H7 (cell line): ENCODE measurements at places on chromosomes 2 and 18. TPM values are rescaled to one million over a fixed set of nuclear protein-coding genes. Genes with fewer than 3 reads are reported as not detected.
A peak's percentile ranks its signal among the peaks of the same experiment; 100 is the strongest.

The CDH2 gene
- 101 and 106 TPM in 2 replicates for total RNA-seq

DNA sequence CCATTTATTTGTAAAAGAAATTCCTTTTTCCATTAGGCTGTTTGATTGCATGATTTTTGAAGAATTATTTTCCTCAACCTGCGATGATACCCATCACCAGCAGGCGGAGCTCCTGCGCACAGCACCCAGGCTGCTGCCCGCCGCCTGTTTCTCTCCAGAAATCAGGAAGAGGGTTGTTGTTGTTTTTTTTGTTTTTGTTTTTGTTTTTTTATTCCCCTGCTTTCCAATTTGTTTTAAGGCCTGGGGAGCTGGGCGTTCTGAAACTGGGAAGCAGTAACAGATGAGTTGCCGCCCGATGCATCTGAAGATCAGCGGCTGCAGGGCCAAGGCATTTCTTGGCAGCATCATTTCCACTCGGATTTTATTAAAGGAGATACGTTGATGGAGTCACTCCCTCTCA is 132.1 kb downstream of the MBP start:
- DNase-seq = peak; percentile 88

DNA sequence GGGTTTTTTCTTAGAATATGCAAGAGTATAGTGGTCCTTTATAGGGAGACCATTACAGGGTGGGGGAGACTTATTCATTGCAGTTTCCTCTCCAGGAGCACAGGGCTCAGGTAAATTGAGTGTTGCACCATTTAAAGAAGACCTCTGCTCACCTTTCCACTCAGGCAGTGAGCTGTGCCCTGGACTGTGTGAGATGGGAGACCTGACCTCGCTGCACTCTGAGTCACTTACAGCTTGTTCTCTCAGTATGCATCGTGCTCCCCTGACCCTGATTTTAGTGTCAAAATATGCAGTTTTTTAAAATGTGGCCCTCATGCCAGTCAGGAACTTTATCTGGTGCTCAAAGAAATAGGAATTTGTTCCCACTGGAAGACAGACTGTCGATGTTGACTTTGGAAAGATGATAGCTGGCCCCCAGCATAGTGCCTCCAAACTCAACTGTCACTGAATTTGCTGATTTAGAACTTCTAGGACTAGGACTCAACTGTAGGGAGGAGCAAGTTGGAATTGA is 146.7 kb upstream of the EPAS1 start:
- no peak for DNase-seq

The ARHGAP15 gene
- total RNA-seq = not detected in 2 replicates

GRCh38 chr2:213266421-213266820 is 17.8 kb upstream of the SPAG16 start:
- DNase-seq = no peak

DNA sequence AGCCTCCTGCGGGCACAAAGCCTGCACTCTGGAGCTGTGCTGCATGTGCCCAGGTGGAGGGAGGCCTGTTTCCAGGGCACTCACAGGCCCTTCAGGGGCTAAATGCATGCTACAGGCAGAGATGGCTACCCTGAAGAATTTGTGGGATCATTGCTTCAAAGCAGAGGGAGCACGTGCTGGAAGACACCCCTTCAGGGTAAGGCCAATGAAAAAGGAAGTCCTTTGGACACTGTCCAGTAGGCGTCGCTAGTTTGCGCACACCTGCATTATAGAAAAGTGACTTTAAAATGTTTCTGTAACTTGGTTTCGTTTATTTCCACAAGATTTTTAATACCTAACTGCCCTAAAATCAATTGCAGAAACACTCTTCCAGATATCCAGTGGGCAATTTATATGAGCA is 325.3 kb downstream of the ZNF516 start:
- DNase-seq = no peak

The GDF7 gene
- 1.4 TPM in 2 replicates for total RNA-seq
